ENCODE measurements at places on chromosomes 2 and 18. TPM values are rescaled to one million over a fixed set of nuclear protein-coding genes. Genes with fewer than 3 reads are reported as not detected.

COBLL1 gene
- total RNA-seq = 3.7 TPM

CRACDL gene
- total RNA-seq = 4.2 TPM

UGT1A5 gene
- total RNA-seq = 0.13 TPM

PID1 gene
- 3.3 TPM for total RNA-seq

SERPINB11 gene
- total RNA-seq = not detected

NTSR2 gene
- total RNA-seq = not detected

SP100 gene
- total RNA-seq = 27.6 TPM

ACMSD gene
- total RNA-seq = not detected

ADD2 gene
- total RNA-seq = 28.6 TPM

GPAT2 gene
- not detected for total RNA-seq

RNU2-63P gene
- total RNA-seq = not detected

ABCG5 gene
- total RNA-seq = not detected

CCDC68 gene
- 6.3 TPM for total RNA-seq

SEPTIN10 gene
- total RNA-seq = 43.1 TPM

IL1R2 gene
- total RNA-seq = 1.5 TPM

MPP4 gene
- 0.07 TPM for total RNA-seq

MREG gene
- 4.7 TPM for total RNA-seq

TTC21B gene
- total RNA-seq = 3.6 TPM

CFC1 gene
- total RNA-seq = 0.09 TPM

SLC23A3 gene
- 0.82 TPM for total RNA-seq

ZC3H8 gene
- 13.4 TPM for total RNA-seq

SERPINB4 gene
- total RNA-seq = 0.15 TPM

NRBP1 gene
- total RNA-seq = 127 TPM

GAL3ST2 gene
- total RNA-seq = 0.25 TPM

MAP2 gene
- 1.9 TPM for total RNA-seq

DNER gene
- 10.4 TPM for total RNA-seq

SF3B1 gene
- 124 TPM for total RNA-seq

TCF23 gene
- not detected for total RNA-seq

SGPP2 gene
- 0.56 TPM for total RNA-seq

ALPI gene
- not detected for total RNA-seq

NLRC4 gene
- 0.11 TPM for total RNA-seq

LHCGR gene
- total RNA-seq = not detected

RIT2 gene
- total RNA-seq = not detected

STARD7 gene
- total RNA-seq = 104 TPM

MYO3B gene
- not detected for total RNA-seq

CRYGD gene
- not detected for total RNA-seq
